ENCODE measurements at places on chromosomes 3 and 15.

- DNase-seq: no peak
Measured at GRCh38 chr3:195039180-195039843, 231.6 kb downstream of the XXYLT1 start.

GRCh38 chr3:71872256-71872655 is 87.3 kb upstream of the PROK2 start:
- no peak for DNase-seq

GRCh38 chr3:57382933-57383332 is 90.4 kb upstream of the ASB14 start:
- DNase-seq: no peak

GRCh38 chr3:52710512-52710911 is 4.6 kb downstream of the SPCS1 start:
- DNase-seq: no peak

- no peak for DNase-seq
Measured at GRCh38 chr3:126753191-126754160, 49.4 kb downstream of the CHCHD6 start.

GRCh38 chr3:191198932-191199331 is at the start of gene OSTN:
Gene OSTN (plus strand): TSS chr3:191199241. CDS start chr3:191212533, 13,292 bp downstream.
- DNase-seq: no peak

GRCh38 chr3:154926721-154927120 is 153.4 kb upstream of the MME start:
- DNase-seq: no peak

DNA sequence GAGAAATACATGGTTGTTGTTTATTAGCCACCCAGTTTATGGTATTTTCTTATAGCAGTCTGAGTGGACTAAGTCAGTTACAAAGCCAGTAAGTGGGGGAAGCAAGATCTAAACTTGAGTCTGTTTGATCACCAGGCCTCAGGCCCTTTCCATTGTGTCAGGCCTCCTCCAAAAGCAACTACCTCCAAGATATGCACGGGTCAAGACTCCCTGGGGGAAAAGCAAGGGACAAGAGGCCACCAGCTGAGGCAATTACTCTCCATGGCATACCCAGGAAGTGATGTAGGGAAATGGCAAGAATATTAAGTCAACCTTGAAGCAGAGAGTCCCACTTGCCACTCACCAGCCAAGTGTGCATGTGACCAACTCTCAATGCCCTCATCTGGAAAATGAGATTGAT is 28.6 kb upstream of the SRGAP3 start:
- no peak for DNase-seq

GRCh38 chr3:111737047-111737705 is 121.9 kb upstream of the PHLDB2 start:
- no peak for DNase-seq

GRCh38 chr3:15800327-15800726 is 2.5 kb upstream of the ANKRD28 start:
- no peak for DNase-seq

DNA sequence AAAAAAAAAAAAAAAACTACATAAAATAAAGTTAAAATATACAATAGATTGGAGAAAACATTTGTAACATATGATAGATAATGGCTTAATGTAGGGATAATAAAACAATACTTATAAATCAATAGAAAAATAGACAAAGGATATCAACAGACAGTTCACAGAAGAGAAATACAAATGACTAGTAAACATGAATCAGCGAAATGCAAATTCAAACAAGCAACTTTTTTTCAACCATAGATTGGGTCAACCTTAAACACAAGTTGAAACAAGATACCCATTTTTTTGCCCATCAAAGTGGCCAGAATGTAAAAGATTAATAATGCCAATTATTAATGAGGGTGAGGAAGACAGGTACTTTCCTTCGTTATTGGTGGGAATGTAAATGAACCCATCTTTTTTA is 59.9 kb downstream of the ABHD2 start:
- DNase-seq: no peak

GRCh38 chr15:96264801-96265515 is 65.5 kb upstream of the NR2F2 start:
- DNase-seq: no peak

GRCh38 chr15:96066852-96067495 is 263.5 kb upstream of the NR2F2 start:
- DNase-seq: no peak

DNA sequence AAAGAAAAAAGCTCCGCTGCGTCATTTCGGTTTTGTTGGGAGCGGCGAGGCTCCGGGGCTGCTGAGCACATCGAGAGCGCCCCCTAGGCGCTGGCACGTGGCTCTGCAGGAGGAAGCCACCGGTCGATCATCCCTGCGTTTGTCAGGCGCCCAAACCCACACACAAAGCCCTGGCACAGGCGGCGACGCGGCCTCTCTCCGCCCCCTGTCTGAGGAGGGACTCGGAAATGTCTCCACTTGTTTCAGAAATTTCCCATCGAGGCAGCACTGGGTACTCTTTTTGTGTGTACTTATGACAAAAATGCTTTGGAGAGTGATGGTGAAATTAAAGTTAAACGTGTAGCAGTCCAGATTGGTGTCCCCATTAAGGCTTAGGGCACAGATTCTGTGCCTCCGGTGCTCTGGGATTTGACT is 407.3 kb upstream of the ONECUT1 start:
- DNase-seq: peak; percentile 61
